ENCODE measurements at places on chromosomes 7 and 10. TPM values are rescaled to one million over a fixed set of nuclear protein-coding genes. Genes with fewer than 3 reads are reported as not detected.

The XRCC2 gene
- 10.1 TPM for total RNA-seq

The ADCYAP1R1 gene
- 0.58 TPM for total RNA-seq

The FFAR4 gene
- total RNA-seq: 2.0 TPM

The OLAH gene
- not detected for total RNA-seq

The GIMAP7 gene
- total RNA-seq: not detected

DNA sequence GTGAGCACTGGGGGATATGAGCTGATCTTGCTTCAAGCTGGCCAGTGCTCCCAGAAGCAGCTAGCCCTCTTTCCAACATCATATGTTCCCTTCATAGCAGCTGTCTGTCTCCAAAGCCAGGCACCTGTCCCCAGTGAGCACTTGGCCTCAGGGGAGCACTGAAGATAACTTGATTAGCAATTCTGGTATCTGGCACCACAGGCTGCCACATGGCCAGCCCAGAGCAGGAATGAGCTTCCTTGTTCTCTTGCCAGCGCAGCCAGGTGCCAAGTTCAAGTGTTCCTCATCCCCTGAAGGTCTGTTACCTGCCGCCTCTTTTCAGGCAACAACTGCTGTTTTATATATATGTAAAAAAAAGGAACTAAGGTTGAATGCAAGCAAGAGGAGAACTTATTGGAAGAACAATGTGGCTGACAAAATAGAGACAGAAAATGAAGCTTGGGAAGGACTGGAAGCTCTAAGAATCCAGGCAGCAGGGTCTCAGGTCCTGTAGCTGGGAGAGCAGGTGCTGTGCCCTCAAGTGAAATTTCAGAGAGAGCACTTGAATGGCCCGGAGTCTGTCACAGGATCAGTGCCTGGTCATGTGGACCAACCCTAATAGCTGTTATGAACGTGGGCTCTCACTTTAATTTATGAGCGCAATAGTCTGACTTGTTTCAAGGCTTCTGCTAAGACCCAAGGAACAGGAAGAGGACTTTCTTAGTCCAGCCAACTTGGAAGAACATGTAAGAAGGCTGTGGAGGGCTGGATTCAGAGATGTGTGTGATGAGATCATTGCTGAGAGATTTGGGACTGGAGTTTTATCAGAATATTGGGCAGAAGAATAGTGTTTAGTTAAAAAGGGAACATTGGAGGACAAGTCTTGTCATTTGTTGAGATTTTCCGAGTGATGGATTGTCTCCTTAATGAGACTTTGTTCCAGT lies 267.2 kb downstream of the GLRX3 start:
- H3K27me3 ChIP-seq: no peaks in the 10 kb centered on the region
- no peak overlapping the region for H3K4me3 ChIP-seq
- no peak for DNase-seq
- no peaks in the 10 kb centered on the region for H3K4me1 ChIP-seq
- no peaks in the 10 kb centered on the region for H3K36me3 ChIP-seq
- no peak overlapping the region for H3K27ac ChIP-seq

DNA sequence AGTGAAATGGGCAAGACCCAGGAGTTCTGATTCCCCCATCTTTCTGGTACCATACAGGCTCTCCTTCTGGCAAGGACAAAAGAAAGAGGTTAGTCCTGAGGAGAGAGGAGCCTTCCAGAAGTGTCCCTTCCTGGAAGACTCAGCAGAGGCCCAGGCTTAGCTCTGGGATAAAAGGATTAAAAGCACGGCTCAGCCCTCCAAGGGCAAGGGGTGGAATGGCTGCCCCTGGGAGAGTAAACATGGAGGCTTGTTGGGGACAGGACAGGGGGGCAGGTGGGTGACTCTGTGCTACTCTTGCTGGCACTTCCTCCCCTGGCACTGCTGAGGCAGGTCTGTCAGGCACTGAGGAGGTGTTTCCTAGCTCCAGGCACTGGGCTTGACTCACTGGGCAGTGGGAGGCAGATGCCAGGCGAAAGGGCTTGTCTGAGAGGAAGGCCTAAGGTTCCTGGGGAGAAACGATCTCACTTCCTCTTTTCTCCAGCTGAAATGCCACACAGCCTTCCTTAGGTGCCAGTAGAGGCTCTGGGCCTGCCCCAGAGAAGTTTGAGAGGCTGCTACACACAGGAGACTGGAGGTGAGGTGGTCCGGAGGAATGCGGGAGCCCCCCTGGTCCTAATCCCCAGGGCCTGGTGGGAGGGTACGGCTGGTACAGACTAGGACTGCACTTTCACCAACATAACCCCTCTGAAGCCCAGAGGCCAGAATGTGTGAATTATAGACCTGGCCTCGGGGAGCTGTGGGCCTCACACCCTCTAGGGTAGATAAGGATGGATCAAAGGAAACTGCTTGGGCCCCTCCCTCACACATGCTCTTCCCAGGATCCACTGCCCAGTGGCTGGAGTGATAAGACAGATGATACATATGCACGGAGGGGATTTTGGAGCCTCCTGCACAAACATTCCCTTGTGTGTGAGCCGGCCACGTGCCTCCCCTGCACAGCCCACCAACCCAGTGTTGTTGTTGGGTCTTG lies 63.2 kb upstream of the PODXL start:
- DNase-seq: no peak
- H3K4me1 ChIP-seq: no peaks in the 10 kb centered on the region
- H3K4me3 ChIP-seq: no peak overlapping the region
- no peaks in the 10 kb centered on the region for H3K27me3 ChIP-seq
- no peaks in the 10 kb centered on the region for H3K36me3 ChIP-seq

GRCh38 chr7:149817836-149818535 lies 20.2 kb upstream of the ZNF862 start:
- H3K4me1 ChIP-seq: no peaks in the 10 kb centered on the region
- H3K27me3 ChIP-seq: no peaks in the 10 kb centered on the region
- H3K27ac ChIP-seq: no peak overlapping the region

DNA sequence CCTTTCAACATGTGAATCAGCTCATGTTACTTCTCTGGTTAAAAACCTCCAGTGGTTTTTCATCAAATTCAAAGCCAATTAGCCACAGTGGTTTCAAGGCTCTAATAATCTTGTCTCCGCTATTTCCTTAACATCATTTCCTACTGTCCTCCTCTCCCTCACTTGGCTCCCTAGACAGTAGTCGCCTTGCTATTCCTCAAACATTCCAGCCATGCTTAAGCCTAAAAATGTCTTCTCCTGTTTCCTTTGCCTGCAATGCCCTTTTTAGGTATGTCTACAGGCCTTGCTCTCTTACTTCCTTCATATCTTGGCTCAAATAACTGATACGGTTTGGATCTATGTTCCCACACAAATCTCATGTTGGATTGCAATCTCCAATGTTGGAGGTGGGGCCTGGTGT lies 779.4 kb upstream of the LRRN3 start:
- no peaks in the 10 kb centered on the region for H3K4me1 ChIP-seq
- no peak overlapping the region for H3K4me3 ChIP-seq
- no peak overlapping the region for H3K27ac ChIP-seq
- H3K27me3 ChIP-seq: no peaks in the 10 kb centered on the region
- no peaks in the 10 kb centered on the region for H3K36me3 ChIP-seq

DNA sequence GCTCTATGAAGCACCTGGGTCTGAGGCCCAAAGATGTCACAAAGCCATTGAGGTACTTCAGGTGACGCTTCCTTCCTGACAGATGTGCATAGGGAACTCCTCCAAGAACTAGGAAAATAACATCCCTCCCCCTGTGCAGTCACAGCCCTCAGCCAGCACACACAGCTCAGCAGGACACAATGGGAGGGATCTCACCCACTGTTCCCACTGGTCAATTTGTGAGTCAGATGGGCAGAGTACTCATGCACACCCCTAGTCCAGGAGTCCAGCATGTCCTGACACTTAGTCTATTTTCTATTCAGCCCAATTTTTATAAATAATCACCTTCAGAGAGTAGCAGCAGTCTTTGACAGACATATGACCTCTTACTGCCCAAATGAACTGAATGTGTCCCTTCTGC lies 60.7 kb upstream of the PFKP start:
- H3K36me3 ChIP-seq: no peaks in the 10 kb centered on the region
- H3K27ac ChIP-seq: no peak overlapping the region

GRCh38 chr10:63627396-63627795 lies 106.2 kb downstream of the REEP3 start:
- peaks cover 6% of the 10 kb centered on the region for H3K36me3 ChIP-seq
- H3K4me1 ChIP-seq: peaks cover 24% of the 10 kb centered on the region
- DNase-seq: no peak
- H3K4me3 ChIP-seq: no peak overlapping the region

DNA sequence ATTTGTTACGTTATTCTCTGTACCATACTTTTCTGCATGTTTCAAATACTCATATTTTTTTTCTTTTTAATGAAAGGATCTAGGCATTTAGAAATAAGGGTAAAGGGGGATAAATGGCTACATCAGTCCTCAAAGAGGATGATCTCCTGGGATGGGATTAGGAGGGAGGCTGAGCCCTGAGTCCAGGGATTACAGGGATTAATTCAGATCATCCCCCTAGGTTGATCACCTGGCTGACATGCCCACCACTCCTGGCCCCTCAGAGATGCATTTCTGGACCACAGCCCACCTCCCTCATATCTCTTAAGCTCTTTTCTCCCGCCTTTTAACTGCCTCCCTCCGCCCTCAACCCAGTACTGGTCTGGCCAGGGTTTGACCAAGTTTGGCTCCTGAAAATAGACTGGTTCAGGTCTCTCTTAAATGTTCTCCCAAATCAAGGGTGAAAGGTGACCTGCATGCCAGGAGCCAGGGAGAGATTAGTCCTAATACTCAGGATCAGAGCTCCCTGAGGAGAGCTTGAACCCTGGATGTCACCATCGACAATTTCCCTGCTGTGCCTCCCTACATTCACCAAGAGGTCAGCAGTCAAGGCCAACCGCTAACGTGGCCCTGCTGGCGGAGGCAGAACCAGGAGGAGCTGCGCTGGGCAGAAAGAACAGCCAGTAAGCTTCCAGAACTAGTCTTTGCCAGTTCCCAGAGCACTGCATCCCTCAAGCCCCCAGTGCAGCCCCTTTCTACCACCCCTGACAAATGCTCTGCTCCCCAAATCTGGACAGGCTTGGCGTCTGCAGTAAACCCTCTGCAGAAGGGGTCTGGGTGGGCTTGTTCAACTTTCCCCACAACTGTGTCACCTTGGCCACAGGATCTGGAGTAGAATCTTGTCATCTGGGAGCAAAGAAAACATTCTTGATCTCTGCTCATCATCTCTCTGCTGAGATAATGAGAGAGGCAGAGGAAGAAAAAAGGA lies 3.0 kb upstream of the CCDC136 start:
- no peak for DNase-seq
- no peak overlapping the region for H3K4me3 ChIP-seq
- peaks cover 12% of the 10 kb centered on the region for H3K27me3 ChIP-seq
- peaks cover 15% of the 10 kb centered on the region for H3K4me1 ChIP-seq

DNA sequence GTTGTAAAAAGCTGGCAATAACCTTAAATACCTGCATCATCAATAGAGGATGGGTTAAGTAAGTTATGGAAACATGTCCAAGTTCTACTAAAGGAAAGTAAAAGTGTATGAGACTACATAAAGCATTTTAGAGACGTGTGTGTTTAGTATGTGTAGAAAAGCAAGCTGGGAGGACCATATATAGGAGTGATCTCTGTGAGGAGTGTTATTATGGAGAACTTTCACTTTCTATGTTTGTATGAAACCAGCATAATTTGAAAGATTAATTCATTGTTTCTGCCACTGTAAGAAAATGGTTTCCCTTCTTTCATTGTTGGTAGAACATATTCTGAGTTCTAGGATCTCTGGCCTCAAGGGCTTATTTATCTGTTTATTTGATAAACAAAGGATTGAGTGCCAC lies 19.2 kb upstream of the PDLIM1 start:
- peak overlapping the region; percentile 81 for H3K27ac ChIP-seq
- DNase-seq: no peak
- H3K4me3 ChIP-seq: no peak overlapping the region
- H3K36me3 ChIP-seq: peaks cover 20% of the 10 kb centered on the region
- no peaks in the 10 kb centered on the region for H3K27me3 ChIP-seq

GRCh38 chr7:101496017-101496416 lies 133.1 kb downstream of the MYL10 start:
- no peaks in the 10 kb centered on the region for H3K4me1 ChIP-seq
- no peak overlapping the region for H3K4me3 ChIP-seq
- no peak for DNase-seq
- H3K27ac ChIP-seq: no peak overlapping the region
- H3K36me3 ChIP-seq: no peaks in the 10 kb centered on the region
- peaks cover 22% of the 10 kb centered on the region for H3K27me3 ChIP-seq

DNA sequence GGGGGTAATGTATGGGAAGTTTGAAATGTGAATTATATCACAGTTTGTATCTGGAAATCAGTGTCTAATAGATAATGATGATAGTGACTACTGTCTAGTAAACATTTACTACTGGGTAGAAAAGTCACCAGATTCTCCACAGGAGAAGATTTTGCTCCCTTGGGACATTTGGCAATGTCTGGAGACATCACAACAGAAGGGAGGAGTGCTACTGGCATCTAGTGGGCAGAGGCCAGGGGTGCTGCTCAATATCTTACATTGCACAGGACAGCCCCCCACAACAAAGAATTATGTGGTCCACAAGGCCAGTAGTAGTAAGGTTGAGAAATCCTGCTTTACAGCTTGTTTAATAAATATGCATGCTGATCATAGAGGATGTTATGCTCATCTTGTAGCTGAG lies 92.3 kb upstream of the PRPS1L1 start:
- no peak overlapping the region for H3K27ac ChIP-seq
- no peaks in the 10 kb centered on the region for H3K36me3 ChIP-seq
- H3K4me1 ChIP-seq: no peaks in the 10 kb centered on the region
- H3K27me3 ChIP-seq: no peaks in the 10 kb centered on the region

DNA sequence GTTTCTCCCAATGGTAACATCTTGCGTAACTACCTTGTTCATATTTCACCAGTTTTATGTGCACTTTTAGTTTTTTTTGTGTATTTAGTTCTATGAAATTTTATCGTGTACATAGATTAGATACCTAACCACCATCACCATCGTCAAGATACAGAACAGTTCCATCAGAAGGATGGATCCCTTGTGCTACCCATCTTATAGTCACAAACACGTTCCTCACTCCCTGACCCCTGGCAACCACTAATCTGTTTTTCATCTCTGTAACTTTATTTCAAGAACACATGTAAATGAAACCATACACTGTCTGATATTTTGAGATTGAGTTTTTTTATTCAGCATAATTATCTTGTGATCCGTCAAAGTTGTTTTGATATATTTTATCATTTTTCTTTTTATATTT lies 29.9 kb downstream of the FANK1 start:
- H3K4me3 ChIP-seq: no peak overlapping the region
- no peaks in the 10 kb centered on the region for H3K36me3 ChIP-seq
- H3K4me1 ChIP-seq: no peaks in the 10 kb centered on the region
- H3K27me3 ChIP-seq: no peaks in the 10 kb centered on the region

- H3K4me3 ChIP-seq: no peak overlapping the region
- DNase-seq: peak; percentile 35
- no peaks in the 10 kb centered on the region for H3K27me3 ChIP-seq
- no peaks in the 10 kb centered on the region for H3K36me3 ChIP-seq
- no peaks in the 10 kb centered on the region for H3K4me1 ChIP-seq
These were observed 338.7 kb downstream of the SORCS1 start for GRCh38 chr10:106825576-106826364.

- H3K27ac ChIP-seq: no peak overlapping the region
- H3K4me3 ChIP-seq: no peak overlapping the region
- H3K27me3 ChIP-seq: no peaks in the 10 kb centered on the region
- no peaks in the 10 kb centered on the region for H3K36me3 ChIP-seq
- DNase-seq: no peak
- no peaks in the 10 kb centered on the region for H3K4me1 ChIP-seq
These were observed 71.1 kb upstream of the GLCCI1 start for GRCh38 chr7:7897509-7897908.

- no peak for DNase-seq
- no peak overlapping the region for H3K27ac ChIP-seq
- peaks cover 11% of the 10 kb centered on the region for H3K4me1 ChIP-seq
- no peak overlapping the region for H3K4me3 ChIP-seq
- no peaks in the 10 kb centered on the region for H3K27me3 ChIP-seq
- H3K36me3 ChIP-seq: no peaks in the 10 kb centered on the region
These were observed 43.2 kb upstream of the SLC35B4 start for GRCh38 chr7:134359787-134360432.

GRCh38 chr7:93948106-93948505 lies 26.6 kb downstream of the GNG11 start:
- H3K4me1 ChIP-seq: no peaks in the 10 kb centered on the region
- H3K27ac ChIP-seq: no peak overlapping the region
- no peak for DNase-seq
- H3K36me3 ChIP-seq: no peaks in the 10 kb centered on the region
- H3K4me3 ChIP-seq: no peak overlapping the region
